ENCODE measurements at places on chromosomes 13 and 19. TPM values are rescaled to one million over a fixed set of nuclear protein-coding genes. Genes with fewer than 3 reads are reported as not detected.

DNA sequence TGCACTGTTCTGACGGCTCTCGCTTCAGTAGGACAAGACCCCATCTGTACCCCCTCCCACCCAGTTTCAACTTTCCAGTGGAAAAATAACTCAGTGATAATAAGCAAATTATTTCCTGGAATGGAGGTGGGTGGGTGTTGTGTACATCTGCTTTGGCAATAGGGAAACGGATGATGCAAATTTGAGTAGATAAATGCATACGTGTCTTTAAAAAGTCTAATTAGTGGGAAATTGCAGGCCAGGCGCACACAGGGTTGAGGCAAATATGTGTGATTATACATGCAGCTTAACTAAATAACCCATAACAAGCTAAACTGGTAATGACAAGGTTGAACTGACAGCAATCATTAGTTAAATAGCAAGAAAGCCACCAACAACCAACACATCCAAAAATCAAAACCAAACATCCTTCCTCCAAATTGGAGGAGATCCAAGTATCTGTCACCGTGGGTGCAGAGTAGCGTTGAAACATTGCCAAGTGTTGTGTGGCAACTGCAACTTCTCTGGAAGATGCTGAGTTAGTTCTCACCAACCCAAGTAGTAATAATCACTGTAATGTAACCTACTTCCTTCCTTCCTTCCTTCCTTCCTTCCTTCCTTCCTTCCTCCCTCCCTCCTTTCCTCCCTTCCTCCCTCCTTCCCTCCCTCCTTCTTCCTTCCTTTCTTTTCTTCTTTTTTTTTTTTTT lies 54.6 kb downstream of the TRPM4 start:
- no peaks in the 10 kb centered on the region for H3K27me3 ChIP-seq
- peaks cover 5% of the 10 kb centered on the region for H3K4me1 ChIP-seq
- H3K36me3 ChIP-seq, result peaks cover 7% of the 10 kb centered on the region
- no peak for DNase-seq

- no peak overlapping the region for H3K27ac ChIP-seq
- no peak for DNase-seq
- no peaks in the 10 kb centered on the region for H3K27me3 ChIP-seq
- H3K4me3 ChIP-seq, result no peak overlapping the region
- H3K4me1 ChIP-seq, result no peaks in the 10 kb centered on the region
These were observed 2070.3 kb downstream of the PCDH9 start for GRCh38 chr13:65159803-65160202.

DNA sequence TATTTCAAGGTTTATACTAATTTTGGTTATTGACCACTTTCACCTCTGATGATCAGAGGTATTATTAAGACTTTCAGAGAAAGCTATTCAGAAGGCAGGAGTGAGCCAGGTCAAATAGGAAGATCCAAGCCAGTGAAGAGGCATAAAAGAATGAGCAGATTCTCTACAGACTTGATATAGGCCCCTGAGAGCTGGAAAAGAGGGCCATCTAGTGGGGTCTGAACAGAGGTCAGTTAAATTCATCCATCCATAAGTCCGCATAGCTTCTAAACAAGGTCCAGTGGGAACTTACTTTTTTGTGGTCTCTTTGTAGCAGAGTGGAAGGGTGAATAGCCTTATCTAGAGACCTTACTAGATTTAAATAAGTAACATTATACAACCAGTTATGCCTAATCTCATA lies 126.6 kb upstream of the UFM1 start:
- DNase-seq, result peak; percentile 7
- H3K27ac ChIP-seq, result no peak overlapping the region
- no peak overlapping the region for H3K4me3 ChIP-seq
- H3K4me1 ChIP-seq, result no peaks in the 10 kb centered on the region

DNA sequence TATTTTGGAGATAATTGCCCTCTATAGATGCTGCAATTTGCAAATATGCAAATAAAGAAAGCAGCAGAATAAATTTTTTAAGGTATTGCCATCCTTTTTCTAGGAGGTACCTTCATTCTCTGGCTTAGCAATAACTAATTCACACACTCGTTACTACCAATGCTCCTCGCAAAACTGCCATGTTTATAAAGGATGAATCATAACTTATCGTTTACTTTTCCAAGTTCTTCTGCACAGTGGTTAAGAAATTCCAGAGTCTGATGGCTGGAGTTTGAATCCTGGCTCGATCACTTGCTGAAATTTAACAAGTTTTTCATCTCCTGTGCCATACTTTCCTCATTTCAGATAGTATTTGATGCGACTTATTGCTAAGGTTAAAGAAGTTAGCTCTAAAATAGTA lies 708.6 kb upstream of the KLHL1 start:
- H3K4me1 ChIP-seq, result no peaks in the 10 kb centered on the region
- H3K4me3 ChIP-seq, result no peak overlapping the region
- no peaks in the 10 kb centered on the region for H3K36me3 ChIP-seq
- H3K27me3 ChIP-seq, result no peaks in the 10 kb centered on the region
- no peak for DNase-seq

- H3K27ac ChIP-seq, result no peak overlapping the region
- no peak for DNase-seq
- H3K27me3 ChIP-seq, result no peaks in the 10 kb centered on the region
- H3K36me3 ChIP-seq, result no peaks in the 10 kb centered on the region
- no peak overlapping the region for H3K4me3 ChIP-seq
These were observed 59.6 kb downstream of the COL4A2 start for GRCh38 chr13:110366733-110367132.

- no peak for DNase-seq
- H3K27ac ChIP-seq, result no peak overlapping the region
- H3K27me3 ChIP-seq, result no peaks in the 10 kb centered on the region
- no peak overlapping the region for H3K4me3 ChIP-seq
- H3K36me3 ChIP-seq, result no peaks in the 10 kb centered on the region
- no peaks in the 10 kb centered on the region for H3K4me1 ChIP-seq
These were observed 21.0 kb upstream of the RAB20 start for GRCh38 chr13:110582421-110582954.

DNA sequence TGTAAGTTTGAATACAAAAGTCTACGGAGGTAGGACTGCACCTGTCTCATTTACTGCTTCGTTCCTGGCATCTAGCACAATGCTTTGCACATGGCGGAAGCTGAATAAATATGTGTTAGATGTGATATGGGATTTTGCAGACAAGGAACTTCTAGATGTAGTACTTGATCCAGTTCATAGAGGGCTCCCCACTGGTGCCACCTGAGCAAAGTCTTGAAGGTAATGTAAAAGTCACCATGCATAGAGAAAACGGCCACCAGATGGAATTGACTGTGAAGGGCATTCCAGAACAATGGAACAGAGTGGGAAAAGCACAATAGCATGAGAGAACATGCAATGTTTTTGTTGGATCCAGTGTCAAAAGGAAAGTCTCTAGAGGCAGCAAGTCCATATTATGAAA lies 209.3 kb downstream of the HS6ST3 start:
- H3K4me1 ChIP-seq, result no peaks in the 10 kb centered on the region
- H3K27me3 ChIP-seq, result no peaks in the 10 kb centered on the region
- no peak for DNase-seq

DNA sequence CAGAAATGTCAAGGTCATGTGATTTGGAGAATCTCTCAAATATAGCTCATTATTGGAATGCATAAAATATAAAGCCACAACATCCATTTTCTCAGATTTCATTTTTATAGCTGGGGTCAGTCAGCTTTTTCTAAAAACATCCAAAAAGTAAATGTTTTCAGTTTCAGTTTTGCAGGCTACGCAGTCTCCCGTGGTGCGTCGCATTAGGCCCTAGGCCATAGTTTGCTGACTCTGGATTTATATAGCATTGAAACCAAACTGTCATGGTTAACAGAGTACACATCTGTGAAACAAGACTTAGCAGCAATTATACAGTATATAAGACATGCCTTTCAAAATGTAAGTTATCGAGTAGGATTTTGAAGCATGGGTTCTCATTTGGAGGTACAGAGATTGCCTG lies 140.0 kb downstream of the IRS2 start:
- no peaks in the 10 kb centered on the region for H3K27me3 ChIP-seq
- no peak for DNase-seq
- no peak overlapping the region for H3K4me3 ChIP-seq
- no peak overlapping the region for H3K27ac ChIP-seq
- H3K36me3 ChIP-seq, result no peaks in the 10 kb centered on the region
- no peaks in the 10 kb centered on the region for H3K4me1 ChIP-seq

DNA sequence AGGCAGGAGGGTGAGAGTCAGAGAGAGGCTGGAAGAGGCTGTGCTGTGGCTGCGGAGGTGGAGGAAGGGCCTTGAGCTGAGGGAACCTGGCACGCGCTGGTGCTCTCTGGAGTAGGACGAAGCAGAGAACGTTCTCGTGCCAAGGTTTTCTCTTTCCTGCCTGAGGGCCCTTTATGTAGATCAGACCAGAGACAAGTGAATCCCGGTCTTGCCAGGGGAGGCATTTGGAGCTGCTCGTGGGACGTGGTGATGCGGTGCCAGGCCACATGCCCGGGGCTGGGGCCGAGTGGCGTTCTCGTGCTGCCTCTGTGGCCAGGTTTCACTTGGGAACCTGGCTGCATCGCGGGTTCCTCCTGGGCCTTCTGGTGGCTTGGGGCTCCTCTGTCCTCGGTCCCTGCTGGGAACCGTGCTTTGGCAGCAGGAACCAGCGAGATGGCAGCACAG lies 54.2 kb downstream of the KDM4B start:
- no peak overlapping the region for H3K27ac ChIP-seq
- H3K27me3 ChIP-seq, result no peaks in the 10 kb centered on the region
- peaks cover 8% of the 10 kb centered on the region for H3K4me1 ChIP-seq
- no peak overlapping the region for H3K4me3 ChIP-seq
- no peaks in the 10 kb centered on the region for H3K36me3 ChIP-seq
- no peak for DNase-seq

DNA sequence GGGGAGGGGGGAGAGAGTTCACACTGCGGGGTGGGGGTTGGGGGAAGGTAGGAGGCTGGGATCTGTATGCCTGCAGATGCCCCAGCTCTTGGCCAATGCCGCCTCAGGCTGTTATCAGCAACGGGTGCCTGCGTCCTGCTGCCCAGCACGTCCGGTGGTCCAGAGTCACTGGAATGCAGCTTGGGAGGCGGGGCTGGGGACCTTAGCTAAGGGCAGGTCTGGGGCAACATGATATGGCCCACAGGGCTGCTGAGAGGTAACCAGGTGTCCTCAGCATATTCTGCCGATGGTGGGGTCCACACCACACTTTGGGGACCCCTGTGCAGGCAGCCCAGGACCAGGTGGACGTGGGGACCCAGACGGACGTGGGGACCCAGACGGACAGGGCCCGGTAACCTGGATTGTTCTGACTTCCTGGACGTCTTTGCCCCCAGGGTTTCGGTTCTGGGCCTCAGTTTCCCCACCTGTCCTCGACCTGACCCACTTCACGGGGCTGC lies 668 bp upstream of the ARHGAP45 start:
- H3K27me3 ChIP-seq, result peaks cover 10% of the 10 kb centered on the region
- H3K4me3 ChIP-seq, result peak overlapping the region; percentile 41
- no peak overlapping the region for H3K27ac ChIP-seq
- H3K36me3 ChIP-seq, result no peaks in the 10 kb centered on the region
- no peak for DNase-seq

- peaks cover 79% of the 10 kb centered on the region for H3K4me1 ChIP-seq
- no peak for DNase-seq
- H3K36me3 ChIP-seq, result peaks cover 4% of the 10 kb centered on the region
- peak overlapping the region; percentile 75 for H3K4me3 ChIP-seq
- H3K27ac ChIP-seq, result peak overlapping the region; percentile 89
- H3K27me3 ChIP-seq, result no peaks in the 10 kb centered on the region
These were observed 13.0 kb downstream of the CIC start for GRCh38 chr19:42281827-42282762.

GRCh38 chr13:51222037-51222685 lies at the start of gene FAM124A:
Gene FAM124A (plus strand): TSS chr13:51222398. CDS start chr13:51222502, 104 bp downstream.
- no peak for DNase-seq
- H3K27me3 ChIP-seq, result no peaks in the 10 kb centered on the region
- no peaks in the 10 kb centered on the region for H3K36me3 ChIP-seq
- H3K27ac ChIP-seq, result no peak within 1 kb of the TSS
- H3K4me3 ChIP-seq, result peak within 1 kb of the TSS; percentile 58

- no peak for DNase-seq
- H3K4me3 ChIP-seq, result no peak overlapping the region
- no peaks in the 10 kb centered on the region for H3K36me3 ChIP-seq
These were observed 81.6 kb downstream of the DPF1 start for GRCh38 chr19:38142176-38143035.

DNA sequence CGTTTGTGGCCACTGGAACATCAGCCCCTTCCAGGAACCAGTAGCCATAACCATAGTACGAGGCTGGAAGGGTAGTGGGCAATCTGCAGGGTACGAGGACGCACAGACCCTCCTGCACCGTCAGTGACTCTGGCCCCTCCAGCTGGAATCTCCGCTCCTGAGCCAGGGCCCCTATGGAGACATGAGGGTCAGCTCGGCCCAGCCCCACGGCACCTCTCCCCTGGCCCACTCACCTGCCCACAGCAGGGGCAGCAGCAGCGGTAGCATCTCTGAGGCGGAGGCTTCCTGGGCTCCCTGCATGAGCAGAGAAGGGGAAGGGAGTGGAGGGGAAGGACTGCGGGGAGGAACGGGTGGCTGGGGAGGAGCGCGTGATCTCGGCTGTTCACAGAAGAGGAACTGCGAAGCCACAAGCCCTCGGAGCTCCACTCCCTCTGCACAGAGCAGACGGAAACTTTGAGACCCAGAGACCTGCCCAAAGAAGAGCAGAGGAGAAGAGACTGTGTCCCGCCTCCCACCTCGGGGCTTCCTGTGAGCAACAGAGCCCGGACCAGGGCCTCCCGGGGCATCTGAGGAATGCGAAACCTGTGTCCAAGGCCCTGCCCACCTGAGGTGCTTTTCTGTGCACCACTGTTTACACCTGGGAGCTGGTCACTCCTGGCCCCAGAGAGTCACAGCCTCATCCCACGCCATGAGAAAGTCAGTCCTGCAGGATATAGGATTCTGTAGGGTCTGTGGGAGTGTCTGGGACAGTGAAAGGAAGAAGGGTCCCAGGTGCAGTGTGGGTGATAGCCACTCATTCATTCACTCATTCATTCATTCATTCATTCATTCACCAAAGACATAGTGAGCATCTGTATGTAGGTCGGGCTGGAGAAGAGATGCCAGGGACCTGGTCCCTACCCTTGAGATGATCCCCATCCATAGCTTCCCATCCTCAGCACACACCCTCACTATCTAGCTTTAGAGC lies at the start of gene SIGLEC6:
SIGLEC6 (minus strand) TSS at position 322 of the 967 bp plus-strand sequence; CDS start at position 300, 22 bp downstream.
- peaks cover 62% of the 10 kb centered on the region for H3K27me3 ChIP-seq
- H3K4me1 ChIP-seq, result no peaks in the 10 kb centered on the region
- DNase-seq, result no peak
- no peak within 1 kb of the TSS for H3K27ac ChIP-seq
- no peaks in the 10 kb centered on the region for H3K36me3 ChIP-seq

GRCh38 chr19:40800339-40800996 lies 1.5 kb downstream of the EGLN2 start:
- peak overlapping the region; percentile 93 for H3K27ac ChIP-seq
- peak overlapping the region; percentile 96 for H3K4me3 ChIP-seq
- DNase-seq, result no peak
- peaks cover 52% of the 10 kb centered on the region for H3K4me1 ChIP-seq
- no peaks in the 10 kb centered on the region for H3K36me3 ChIP-seq

The PGLYRP2 gene
- not detected for total RNA-seq

The ZNF723 gene
- total RNA-seq, result not detected

The NTF4 gene
- 6.2 TPM for total RNA-seq

The OR10H1 gene
- 0.06 TPM for total RNA-seq

The KLK8 gene
- total RNA-seq, result not detected

The PLPPR3 gene
- total RNA-seq, result 1.6 TPM

The ZNF99 gene
- total RNA-seq, result 0.06 TPM

The NXNL1 gene
- total RNA-seq, result not detected

All from left lung (tissue), 14 donors.